ENCODE measurements at places on chromosomes 6 and 20.

- peak; percentile 29 for DNase-seq
Measured at GRCh38 chr6:68134796-68135195, 500.3 kb upstream of the ADGRB3 start.

GRCh38 chr20:54711071-54711470 is 235.7 kb downstream of the DOK5 start:
- DNase-seq = no peak

GRCh38 chr6:30238178-30238795 is 25.1 kb upstream of the TRIM26 start:
- peak; percentile 22 for DNase-seq

GRCh38 chr6:74752303-74752702 is 453.6 kb downstream of the COL12A1 start:
- no peak for DNase-seq

- DNase-seq = no peak
Measured at GRCh38 chr6:122778985-122779661, 393 bp upstream of the FABP7 start.

GRCh38 chr6:98787961-98788360 is 46.4 kb upstream of the POU3F2 start:
- DNase-seq = no peak

DNA sequence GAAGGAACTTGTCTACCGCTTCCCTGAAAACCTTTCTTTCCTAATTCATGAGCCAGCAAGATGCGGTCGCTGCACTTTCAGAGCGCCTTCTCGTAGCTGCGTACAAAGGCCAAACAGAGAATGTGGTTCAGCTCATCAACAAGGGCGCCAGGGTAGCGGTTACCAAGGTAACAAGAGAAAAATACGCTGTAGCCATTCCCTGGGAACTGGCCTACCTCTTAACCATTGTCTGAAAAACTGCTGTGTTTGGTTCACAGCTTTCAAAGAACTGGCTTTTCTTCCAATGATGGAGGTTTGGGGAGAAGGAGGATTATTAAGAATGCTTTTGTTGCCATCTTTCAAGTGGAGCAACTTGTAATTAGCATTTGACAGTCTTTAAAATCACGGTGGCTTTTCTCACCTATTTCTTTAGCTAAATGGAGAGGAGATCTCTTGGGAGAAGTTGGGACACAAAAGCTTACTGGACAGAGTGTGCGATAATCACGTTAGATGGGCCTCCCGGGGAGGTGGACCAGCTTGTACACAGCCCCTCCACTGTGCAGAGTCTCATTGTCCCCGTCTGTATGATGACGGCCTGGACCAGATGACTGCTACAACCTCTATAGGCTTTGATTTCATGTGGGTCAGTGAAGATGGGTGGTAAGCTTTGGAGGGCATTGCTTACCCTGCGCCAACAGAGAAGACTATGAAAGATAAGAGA is 71.5 kb downstream of the LYRM2 start:
- DNase-seq = no peak

DNA sequence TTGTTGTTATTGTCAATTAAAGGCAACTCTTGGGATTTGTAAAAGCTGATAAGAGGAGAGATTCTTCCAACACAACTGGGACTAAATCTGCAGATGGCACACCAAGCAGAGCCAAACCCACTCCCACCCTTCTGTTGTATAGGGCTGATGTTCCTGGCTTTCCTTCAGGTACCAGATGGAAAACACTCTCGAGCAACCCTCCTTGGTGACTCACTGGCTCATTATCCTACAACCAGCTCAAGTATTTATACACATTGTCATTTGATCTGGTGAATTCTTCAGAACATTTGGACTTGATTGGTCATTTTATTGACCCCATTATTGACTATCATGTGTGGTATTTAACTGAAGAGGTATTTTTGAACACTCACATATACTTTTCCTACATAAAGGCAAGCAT is 190.3 kb upstream of the PCSK2 start:
- DNase-seq = no peak

- peak; percentile 14 for DNase-seq
Measured at GRCh38 chr6:18436341-18436740, 49.2 kb downstream of the RNF144B start.

- peak; percentile 50 for DNase-seq
Measured at GRCh38 chr6:158143700-158144099, 24.4 kb downstream of the SERAC1 start.

GRCh38 chr6:39051399-39052122 is 3.0 kb downstream of the GLP1R start:
- no peak for DNase-seq

DNA sequence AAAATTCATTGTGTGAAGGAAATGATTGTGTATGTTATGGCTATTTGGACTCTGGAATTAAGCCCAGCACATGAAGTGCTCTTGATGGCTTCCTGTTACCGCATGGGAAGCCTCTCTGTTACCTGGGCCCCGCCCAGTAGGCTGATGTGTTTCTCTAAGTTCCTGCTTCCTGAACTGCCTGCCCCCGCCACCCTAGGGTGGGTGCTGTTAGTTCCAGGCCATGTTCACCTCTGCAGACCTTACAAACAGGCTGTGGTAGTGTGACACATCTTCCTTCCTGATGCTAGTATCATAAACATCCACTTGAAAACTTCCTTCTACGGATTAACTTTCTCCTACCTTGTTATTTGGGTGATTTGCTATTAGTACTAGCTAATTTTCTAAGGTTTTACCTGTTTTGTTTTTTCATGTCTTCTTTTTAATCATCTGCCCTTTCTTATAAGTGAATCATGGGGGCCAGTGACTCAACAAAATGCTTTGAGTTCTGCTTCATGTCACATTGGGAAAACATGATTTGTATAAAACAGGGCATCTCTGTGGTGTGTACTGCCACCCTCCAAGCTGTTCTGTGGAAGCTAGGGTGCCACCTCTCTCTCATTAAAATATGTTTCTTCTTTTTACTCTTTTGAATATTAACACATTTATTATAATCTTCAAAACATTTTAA is 40.6 kb downstream of the SH3BGRL2 start:
- no peak for DNase-seq

DNA sequence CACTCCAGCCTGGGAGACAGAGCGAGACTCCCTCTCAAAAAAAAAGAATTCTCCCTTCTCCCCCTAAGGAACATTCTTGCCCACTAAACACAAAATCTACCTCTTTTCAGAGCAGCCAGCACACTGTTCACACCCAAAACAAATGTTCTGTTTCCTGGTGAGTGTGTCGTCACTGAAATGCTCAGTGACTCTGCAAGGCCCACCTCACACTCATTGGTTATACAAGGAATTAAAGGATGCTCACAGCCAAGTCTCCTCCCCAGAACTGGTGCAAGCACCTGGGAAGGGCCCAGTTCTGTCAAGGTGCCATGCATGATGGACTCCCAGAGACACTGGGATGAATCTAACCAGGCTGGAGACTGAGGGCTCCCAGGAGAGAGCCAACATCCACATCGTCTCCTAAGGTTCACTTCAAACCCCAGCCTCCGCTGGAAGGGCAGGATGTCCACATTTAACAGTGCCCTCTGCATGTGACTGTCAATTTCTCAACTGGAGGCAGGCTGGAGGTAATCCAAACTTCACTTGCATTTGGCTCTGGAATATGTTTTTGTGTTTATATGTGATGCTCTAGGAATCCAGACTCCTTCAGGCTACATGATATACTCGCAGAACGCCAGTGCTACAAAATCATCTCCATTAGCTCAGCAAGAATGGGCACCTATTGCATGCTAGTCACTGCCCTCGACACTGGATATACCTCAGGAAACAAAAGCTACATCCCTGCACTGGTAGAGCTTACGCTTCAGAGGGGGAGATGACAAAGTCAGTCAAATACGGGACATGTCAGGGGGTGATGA is 7.1 kb downstream of the RRBP1 start:
- DNase-seq = no peak

GRCh38 chr6:36815962-36816735 is 23.1 kb downstream of the CPNE5 start:
- no peak for DNase-seq

DNA sequence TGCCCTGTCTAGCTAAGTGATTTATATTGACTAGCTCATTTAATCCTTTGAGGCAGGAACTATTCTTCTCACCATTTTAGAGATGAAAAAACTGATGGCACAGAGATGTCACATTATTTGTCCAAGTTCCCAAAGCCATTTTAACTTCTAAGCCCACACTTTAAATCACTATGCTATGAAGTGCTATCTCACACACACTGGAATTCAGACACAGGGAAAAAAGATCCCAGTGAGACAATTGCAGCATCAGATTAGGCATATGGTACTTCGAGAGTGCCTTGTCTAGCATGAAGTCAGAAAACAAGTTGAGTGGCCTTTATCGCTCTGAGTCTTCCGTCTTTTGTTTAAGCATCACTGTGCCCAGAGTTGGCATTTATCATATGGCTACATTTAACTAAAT is 54.1 kb upstream of the PDE7B start:
- DNase-seq = no peak

DNA sequence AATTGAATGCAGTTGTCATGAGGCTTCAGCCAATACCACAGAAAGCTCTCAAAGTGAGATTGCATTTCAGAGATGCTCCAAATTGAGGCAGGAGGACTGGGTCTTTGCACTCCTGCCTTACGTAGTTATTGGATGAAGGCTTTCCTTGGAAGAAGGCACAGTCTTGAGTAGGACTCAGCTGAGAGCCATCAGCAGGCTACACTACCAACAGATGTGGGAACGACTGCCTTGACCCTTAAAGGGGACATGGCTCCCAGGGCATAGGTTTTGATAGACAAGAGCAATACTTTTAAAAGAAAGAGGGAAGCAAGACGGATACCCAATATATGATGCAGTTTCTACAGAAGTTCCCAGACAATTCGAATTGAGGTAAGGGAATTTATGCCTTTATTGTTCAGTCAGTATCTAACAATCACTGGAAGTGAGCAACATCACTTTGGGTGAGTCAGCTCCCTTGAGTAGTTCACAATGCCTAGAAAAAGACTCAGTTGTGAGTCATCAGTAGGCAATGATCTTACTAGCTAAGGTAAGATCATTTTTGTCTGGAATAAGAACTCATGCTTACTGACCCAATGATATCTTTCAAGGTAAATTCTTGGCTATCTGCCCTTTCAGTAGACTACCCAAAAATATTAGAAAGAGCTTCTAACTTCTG is 390.8 kb downstream of the GJA1 start:
- DNase-seq = no peak

- peak; percentile 97 for DNase-seq
Measured at GRCh38 chr20:21100578-21101452, 5.3 kb downstream of the LINC00237 start.

GRCh38 chr6:86215323-86215722 is 572.6 kb upstream of the SYNCRIP start:
- no peak for DNase-seq

DNA sequence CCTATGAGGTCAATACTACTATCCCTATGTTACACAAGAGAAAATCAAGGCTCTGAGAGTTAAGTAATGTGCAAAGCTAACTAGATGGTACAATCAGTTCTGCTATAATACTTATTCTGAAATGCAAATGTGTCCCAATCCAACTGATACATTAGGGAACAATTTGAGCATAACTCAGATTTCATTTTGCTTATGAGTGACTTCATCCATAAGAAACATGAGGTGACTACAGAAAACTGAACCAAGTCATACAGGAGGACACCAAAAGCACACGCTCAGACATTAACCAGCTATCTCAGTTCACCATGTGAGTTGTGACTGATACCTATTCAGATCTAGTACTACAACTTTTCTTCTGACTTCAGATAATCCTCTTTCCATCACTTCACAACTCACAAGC is 179.9 kb upstream of the RUNX2 start:
- no peak for DNase-seq

DNA sequence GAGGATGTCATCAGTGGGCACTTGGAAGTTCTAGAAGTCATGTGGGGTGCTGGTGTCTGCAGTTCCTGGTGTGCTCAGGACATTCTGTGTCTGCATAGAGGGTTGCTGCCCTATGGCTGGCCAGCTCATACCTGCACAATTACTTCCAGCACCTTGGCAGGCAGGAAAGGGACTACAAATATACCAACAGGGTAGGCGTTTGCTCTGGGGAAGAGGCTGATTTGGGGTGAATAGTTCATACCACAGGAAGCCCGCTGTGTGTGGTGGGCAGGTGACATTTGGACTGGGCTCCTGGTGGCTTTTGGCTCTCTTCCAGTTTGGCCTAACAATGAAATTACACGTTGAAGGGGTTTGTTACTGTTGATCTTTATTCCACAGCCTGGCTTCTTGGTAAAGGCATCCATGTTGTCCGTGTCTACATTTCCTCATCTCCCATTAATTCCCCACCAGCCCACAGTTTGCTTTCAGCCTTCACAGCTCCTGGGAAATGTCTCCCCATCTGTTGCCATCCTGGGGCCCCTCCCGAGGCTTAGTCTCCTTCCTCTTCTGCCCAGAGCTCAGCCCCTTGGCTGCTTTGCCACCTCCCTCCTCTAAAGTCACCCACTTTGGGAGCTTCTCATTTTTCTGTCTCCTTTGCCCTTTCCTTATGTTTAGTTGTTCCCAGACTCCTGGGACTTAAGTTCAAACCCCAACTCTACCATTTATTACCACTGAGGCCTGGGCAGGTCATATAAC is 88.1 kb downstream of the RSPH3 start:
- DNase-seq = peak; percentile 34

DNA sequence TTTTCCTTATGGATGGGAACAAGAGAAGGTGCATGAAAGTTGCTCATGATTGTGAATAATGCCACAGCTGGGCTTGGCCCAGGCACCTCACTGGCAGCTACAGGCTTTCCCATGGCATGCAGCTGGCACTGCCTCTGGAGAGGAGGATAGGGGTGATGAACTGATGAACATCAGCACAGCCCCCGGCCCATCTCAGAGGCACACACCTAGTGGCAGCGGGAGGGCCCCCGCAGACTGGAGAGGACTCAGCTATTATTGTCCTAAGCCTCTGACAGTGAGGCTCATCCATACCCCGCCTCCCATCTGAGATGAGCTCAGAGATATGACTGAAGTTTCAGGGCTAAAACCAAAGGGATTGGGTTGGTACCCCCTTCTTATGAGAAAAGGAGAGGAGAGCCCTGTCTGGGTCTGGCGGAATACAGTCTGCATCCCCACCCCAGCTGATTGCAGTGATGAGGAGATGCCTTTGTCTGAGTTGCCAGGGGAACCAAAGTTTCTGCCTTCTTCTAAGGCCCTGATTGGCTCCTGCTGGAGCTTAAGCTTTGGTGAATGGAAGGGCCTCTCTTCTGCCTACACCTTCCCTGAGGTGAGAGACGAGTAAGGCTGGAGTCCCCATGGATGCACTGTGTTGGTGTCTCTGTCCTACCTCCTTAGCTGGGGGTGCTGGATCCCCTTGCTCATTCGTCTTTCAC is 27.6 kb upstream of the EPB41L1 start:
- DNase-seq = no peak
